Cerebellar nuclear complex (tissue), 1 donor: ENCODE measurements at places on chromosomes 12 and 14.

DNA sequence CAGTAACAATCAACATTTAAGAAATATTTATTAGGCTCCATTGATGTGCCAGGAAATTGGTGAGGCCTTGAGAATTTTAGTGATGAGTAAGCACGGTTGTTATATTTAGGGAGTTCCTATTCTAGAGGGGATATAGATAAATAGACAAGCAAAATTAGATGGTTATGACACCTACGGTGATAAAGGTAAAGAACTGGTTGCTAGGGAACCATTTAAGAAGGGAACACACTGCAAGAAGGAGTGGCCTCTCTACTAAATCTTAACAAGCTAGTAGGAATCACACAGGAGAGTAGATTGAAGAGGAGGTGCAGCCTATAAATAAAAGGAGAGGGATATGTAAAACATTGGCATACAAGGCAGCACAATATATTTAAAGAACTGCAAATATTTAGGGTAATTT is 155.2 kb downstream of the LRIG3 start:
- no peak for DNase-seq

GRCh38 chr14:100982762-100983161 is 79.2 kb upstream of the RTL1 start:
- no peak for DNase-seq

GRCh38 chr14:101408077-101408831 is 153.0 kb upstream of the DIO3 start:
- DNase-seq, result no peak

DNA sequence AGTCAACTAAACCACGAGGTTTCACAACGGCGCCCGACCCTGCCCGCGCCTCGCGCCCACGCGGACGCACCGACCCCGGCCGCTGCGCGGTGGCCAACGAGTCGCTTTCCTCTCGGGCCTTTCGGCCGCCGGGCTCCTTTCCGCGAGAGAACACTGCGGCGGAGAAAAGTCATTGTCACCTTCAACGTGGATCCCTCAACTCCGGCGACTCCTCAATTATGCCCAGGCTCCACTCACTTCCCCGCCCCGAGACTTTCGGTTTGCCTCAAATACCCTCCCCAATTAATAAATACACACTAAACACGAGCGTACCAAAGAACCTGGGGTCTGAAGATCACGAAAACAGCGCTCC is 450 bp downstream of the SINHCAF start:
- DNase-seq, result no peak

DNA sequence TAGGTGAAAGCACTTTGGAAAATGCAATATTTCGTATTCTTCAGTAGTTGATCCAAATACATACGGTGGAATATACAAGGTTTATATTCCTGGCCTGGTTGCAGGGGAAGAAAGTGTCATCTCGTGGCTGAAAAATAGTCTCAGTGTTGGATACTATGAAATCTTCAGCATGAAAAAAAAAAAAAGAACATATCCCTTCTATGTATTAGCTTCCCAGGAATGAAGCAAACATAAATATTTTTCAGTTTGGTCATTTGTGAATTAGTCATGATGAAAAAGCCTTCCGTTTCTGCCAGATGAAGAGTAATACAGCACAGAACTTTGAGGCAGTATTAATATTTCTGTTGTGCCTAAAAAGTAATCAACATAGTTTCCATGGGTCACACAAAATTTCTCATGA is 36.7 kb downstream of the FLRT2 start:
- no peak for DNase-seq

GRCh38 chr14:33949411-33949893 is 1.4 kb downstream of the EGLN3 start:
- DNase-seq, result no peak

- no peak for DNase-seq
Measured at GRCh38 chr14:20680363-20680762, 4.0 kb upstream of the RNASE4 start.

GRCh38 chr14:50533806-50534205 is 1.4 kb upstream of the MAP4K5 start:
- DNase-seq, result no peak

DNA sequence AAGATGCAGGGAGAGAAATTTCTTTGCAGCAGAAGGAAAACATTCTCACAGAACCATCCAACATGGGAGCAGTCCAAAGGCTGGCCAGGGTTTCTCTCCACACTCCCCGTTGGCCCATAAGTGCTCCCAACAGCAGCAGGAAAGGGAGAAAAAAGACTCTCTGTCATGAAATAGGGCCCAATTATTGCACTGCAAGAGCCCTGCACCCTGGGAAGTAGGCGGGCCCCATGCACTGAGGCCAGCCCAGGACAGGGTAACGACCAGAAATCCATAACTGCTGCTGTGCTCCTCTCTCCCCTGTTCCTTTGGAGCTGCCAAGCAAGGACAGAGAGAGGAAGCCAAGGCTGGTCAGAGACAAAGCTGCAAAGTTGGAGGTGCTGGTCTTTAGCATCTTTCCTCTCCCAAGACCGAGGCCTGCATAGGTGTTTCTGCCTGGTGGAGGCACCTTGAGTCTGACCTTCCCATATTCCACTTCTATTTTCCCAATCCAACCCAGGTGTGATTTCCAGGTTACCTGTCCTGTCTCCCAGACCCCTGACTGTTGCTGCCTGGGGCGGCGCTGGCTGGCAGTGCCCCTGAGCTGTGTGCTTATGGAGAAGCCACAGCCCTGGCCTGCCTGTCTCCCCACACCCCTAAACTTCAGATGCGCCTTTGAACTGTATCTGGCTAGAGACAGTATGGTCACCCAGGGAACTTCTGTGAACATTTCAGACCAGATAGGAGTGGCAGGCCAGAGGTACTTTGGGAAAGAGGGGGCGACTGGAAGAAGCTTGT is 6.8 kb downstream of the GALNT16 start:
- no peak for DNase-seq

GRCh38 chr12:52054833-52055730 is 3.8 kb downstream of the NR4A1 start:
- no peak for DNase-seq

DNA sequence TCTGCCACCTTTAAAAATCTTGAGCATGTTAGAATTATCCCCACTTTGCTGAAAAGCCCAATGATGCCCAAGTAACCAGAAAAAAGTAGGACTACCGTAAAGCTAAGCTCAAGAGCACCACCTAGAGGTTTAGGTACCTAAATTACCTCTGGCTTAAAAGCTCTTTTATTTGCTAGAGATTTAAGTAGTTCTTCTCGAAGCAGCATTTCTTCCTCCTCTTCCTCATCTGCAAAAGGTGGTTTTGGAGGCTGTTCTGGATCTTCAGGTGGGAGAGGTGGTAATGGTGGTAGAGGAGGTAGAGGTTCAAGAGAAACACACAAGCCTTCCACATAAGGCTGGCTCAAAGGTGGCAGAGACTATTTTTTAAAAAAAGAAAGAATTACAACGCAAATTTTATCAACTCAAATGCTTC is 26.9 kb downstream of the ZFC3H1 start:
- no peak for DNase-seq

DNA sequence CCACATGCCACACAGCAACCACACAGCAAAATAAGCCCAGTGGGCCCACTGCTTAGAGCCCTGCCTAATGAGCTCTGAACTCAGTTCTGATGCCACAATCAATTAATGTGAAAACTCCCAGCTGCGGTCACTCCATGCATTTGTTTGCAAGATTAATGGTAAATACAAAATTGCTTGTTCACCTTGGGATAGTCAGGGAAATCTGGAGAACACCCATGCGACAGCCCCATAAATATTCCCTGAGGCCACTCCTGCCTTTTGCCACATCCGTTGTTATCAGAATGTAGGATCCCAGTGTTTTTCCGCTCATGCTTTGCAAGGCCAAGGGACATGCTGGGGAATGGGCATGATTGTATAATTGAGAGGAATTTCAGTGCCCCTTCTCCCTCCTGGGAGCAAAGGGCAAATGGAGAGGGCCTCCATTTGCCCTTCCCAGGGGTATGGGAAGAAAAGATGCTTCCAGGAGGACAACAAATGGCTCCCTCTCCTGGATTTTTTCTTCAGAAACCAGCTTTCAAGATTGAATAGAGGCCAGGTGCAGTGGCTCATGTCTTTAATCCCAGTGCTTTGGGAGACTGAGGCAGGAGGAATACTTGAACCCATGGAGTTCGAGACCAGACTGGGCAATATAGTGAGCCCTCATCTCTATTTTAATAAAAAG is 30.8 kb upstream of the CMKLR1 start:
- no peak for DNase-seq

DNA sequence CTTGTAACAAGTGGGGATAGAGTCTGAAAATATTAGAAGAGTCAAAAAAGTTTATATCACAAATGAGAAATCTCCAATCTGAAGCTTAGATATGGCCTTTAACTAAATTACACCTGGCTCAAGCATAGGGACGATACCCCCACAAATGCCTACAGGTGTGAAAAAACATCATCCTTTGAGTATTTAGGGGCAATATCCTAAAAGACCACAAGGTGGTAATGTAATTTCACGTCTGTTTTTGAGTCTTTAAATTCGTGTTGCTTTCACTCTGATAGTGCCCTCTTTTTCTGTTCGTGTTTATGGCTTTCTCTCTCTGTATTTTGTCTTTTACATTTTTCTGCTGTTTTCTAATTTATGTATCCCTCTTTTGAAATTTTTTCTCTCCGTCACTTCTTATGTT is 84.3 kb downstream of the ETNK1 start:
- no peak for DNase-seq

DNA sequence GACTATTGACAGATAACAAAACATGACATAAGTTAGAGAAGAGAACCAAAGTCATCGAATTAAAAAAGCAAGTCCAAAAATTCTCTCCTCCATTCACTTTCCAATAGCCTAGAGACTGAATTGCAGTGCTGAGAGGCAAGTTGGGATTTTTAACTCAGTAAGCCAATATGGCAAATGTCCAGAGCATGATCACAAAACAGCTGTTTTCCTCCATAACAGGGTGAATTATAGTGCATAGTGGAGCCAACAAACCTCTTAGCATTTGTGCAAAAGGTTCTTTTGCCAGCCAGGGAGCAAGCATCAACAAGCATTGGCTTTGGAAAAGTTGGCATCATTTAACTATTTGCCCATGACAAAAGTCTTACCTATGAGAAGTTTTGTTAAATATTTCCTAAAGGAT is 458.8 kb upstream of the NOVA1 start:
- DNase-seq, result no peak

DNA sequence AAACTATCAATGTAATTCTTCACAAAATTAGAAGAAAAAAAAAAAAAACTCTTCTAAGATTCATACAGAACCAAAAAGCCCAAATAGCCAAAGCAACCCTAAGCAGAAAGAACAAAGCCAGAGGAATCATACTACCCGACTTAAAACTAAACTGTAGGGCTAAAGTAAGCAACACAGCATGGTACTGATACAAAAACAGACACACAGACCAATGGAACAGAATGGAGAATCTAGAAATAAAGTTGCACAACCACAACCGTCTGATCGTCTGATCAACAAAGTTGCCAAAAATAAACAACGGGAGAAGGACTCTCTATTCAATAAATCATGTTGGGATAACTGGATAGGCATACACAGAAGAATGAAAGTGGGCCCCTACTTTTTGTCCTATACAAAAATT is 16.9 kb downstream of the CDK17 start:
- no peak for DNase-seq

DNA sequence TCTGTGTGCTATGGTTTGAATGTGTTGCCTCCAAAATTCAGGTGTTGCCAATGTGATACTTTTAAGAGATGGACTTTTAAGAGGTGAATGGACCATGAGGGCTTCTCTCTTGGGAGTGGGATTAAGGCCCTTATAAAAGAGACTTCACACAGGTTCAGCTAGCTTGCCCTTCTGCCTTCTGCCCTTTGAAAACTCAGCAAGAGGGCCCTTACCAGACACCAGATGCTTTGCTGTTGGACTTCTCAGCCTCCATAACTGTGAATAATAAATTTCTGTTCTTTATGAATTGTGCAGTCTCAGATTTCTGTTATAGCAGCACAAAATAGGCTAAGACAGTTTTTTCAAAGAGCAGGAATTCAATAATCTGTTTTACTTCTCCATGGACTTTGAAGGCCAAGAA is 86.1 kb downstream of the DIP2B start:
- no peak for DNase-seq

DNA sequence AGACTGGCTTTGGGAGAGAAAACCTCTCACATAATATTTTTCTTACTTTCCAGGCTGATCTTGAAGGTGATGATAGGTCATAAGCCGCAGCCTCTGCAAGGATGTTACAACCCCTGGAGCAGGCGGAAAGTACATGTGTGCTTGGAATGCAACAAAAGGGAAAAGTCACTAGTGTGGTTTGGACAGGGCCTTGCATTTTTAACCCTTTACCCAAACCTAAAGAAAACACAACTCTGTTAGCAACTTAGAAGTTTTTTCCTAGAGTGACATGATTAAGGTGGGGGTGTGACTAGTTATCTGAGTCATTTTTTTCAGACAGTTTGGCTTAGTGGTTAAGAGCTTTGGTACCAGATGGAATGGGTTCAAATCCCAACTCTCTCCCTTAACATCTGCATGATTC is 97.0 kb downstream of the TMEM30B start:
- DNase-seq, result no peak
